NCI-H2029 (cell line): ENCODE measurements at places on chromosomes 4 and X.

DNA sequence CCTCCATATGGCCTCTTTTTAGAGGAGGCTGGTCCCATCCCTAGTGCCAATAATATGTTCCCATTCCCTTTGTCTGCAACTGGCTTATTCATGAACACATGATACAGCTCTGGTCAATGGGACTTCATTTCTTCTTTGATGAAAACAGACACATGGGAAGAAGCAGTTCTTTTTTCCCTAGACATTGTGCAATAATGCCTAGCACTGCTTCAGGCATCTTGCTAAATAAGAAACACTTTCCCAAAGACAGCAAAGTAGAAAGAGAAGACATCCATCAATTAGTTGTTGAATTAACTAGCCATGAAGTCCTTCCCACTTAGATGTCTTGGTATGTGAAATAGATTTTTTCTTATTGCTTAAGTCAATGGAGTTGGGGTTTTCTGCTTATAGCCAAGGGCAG lies 40.1 kb upstream of the TRPC3 start:
- DNase-seq = no peak

DNA sequence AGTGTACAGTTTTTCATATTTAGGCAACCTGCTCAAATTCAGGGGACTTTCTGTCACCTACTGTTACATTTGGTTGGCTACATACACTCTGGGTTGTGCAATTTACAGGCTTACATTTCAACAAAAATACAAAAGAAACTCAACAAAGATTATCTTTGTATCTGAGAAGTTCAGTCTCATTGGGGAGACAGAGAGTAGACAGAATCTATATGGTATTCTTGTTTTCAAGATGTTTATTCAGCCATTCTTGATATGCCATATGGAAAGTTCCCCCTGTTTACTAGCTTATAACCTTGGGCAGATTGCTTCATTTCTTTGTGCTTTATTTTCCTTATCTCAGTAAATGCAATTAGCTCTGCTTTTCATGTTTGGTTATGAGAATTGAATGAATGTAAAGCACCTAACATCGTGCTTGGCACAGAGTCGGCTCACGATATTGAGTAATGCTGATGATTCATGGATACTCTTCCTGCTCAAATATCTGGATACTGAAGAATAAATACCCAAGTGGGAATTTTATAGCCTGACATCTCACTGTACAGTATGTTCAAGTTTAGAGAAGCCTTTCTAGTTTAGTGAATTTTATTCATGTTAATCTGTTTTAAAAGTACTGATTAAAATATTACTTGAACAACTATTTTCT lies 96.5 kb upstream of the PACRGL start:
- DNase-seq = no peak

DNA sequence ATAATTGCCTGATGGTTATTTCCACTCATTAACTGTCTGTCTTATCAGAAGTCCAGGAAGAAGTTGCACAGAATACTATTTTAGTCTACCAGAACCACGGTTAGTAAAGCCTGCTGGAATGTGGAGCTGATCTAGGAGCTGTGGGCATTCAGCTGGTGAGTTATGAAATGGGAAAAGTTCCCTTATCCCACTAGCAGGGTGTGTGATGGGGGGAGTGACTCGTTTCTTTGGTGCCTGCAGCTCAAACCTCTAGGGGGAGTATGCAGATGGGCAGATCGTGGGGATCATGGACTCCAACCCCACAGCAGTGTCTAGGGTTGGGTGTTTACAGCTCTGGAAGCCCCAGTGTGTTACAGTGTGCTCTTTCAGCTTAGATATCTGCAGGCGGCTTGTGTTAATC lies 305.7 kb upstream of the BOD1L1 start:
- DNase-seq = no peak

DNA sequence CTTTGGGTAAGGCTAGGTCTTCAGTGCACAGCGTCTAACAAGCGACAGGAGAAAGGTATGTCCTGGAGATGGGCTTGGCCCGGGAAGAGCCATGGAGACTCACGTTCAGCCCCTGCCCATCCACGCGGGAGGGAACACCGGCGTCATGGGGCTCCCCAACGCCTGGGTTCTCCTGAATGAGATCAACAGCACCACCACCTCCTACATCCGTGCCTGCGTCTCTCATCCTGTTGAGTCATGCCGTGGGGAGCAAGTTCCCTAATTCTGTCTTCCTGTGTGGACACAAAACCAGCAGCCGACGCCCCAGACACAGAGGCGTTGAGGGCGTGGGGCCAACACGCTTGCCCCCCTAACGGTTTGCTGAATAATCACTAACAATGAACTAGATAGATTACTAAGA lies 20.1 kb upstream of the IL3RA start:
- no peak for DNase-seq

DNA sequence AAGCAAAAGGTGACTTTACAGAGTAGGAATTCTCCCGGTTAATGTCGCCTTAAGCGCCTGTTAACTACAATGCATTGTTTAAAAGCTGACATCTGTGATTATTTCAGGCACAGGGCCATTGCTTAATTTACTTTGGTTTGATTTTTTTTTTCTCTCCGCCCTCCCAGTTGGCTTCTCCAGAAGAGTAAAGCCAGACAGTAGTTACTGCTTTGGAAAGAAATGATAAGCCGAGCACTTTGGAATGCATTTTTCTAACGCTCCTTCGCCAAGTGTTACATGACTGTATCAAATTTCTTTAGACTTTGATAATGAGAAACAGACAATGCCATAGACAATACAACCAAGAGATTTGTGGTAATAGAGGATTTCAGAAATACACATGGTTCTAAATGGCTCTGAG lies 383.0 kb upstream of the TENM3 start:
- DNase-seq = no peak

GRCh38 chrX:129932821-129933321 lies 26.9 kb downstream of the UTP14A start:
- no peak for DNase-seq

DNA sequence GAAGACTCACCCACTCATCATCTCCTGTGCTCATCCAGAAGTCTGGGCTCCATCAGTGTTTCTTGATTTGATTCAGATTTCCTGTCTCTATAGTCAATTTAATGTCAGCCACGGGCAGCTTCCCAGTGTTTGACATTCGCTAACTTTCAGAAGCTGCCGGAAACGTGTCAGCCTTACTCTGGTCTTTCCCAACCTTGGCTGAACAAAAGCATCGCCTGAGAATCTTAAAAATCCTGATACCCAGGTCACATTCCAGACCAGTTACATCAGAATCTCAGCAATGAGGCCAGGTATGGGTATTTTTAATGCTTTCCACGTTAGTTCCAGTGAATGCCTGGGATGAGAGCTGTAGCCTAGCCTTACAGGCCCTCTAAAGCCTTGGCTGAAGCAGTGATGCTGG lies 233.8 kb downstream of the FRMPD4 start:
- DNase-seq = no peak

DNA sequence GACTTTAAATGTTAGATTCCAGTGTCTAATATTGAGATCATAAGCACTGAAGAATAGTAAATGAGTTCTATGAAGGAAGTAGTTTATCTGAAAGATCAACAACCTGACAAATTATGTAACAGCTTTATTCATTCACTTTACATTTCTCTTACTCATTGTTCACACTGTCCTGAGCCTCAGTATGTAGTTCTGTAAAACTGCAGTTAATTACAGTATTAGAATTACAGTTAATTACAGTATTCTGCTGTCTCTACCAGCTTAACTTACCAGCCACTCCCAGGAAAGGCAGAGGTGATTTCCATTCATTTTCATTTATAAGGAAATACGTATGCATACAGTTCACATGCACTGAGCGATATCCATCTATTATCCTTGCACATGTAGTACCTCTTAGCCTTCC lies 32.7 kb downstream of the NFKB1 start:
- no peak for DNase-seq

GRCh38 chr4:165208741-165209388 lies 1.5 kb downstream of the KLHL2 start:
- DNase-seq = peak; percentile 10

DNA sequence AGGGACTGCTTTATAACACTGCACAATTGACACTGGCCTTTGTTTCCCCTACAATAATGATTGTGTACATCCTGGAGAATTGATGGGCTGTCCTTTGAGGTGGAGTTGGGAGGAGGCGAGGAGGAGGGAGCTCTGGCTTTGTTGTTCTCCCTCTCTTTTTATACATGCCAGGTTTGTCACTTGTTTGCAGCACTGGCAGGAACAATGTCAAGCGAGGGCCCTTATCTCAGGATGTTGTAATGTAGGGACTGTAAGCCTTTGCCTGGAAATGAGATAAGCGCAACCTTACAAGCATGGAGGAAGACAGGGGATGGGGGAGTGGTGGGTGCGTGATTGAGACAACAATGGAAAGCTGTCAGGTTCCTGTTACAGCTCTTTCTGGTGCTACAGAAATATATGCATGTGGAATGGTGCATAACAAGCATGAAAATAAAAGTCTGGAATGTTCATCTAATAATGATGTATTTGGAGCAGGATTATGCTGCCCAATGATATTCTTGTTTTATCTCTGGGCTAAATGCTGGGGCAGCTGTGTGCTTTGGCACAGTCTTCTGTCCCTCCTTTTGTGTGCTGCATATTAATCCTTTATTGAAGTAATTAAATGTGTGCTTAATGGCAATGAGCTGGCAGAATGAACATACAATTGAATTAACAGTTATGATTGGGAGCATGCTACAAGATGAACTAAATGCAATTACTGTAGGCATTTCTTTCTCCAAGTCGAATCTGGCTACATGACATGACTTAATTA lies 294.4 kb downstream of the GPAT3 start:
- no peak for DNase-seq

- DNase-seq = no peak
Measured at GRCh38 chr4:139684351-139684750, 18.7 kb downstream of the MGST2 start.

GRCh38 chrX:6574762-6575161 lies 39.8 kb upstream of the VCX3A start:
- DNase-seq = no peak

DNA sequence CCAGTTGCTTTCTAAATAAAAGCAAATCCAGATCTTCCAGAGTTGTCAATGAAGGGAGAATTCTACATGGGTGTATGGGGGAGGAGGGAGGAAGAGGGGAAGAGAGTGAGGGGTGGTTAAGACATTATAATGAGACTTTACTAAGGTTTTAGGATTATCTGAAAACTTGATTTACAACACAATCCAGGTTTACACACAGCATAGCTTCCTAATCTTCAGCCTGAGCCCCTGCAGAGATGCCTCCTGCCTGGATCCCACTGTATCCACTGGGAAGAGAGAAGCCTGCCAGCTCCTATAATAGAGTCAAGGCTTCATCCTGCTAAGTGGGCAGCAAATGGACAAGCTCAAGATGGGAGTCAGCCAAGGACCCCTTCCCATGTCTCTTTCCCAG lies 85.6 kb upstream of the KIT start:
- no peak for DNase-seq

DNA sequence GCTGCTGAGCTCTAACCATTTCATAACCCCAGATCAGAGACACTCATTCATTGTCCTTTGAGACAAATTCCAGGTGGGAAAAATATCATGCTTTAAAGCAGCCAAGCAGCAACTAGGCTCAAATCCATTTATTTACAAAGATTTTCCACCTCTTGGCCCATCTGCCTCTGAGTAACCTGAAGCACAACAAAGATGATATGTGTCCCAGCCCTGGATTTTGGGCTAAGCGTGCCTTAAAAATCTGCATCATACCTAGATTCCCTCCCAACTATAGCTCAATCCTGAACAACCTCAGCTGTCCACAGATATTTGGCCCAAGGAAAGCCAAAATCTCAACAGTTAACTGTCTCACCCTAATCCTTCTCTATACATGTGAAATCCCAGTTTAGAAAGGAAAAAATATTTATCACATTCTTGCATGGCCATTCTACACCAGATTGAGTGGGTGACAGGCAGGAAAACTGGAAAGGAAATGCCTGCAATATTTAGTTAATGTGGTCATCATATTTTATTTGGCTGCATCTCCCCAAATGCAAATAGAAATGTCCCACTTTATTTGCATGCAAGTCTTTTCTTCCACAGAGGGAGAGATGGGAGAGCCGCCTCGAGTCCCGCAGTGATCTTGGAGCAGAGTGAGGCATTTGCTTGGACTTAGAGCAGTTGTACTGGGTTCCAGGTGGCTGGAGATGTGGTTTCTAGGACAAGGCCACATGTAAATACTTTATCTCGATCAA lies 146.4 kb upstream of the EOLA2 start:
- DNase-seq = no peak
